ENCODE measurements at places on chromosomes 6 and 20.

DNA sequence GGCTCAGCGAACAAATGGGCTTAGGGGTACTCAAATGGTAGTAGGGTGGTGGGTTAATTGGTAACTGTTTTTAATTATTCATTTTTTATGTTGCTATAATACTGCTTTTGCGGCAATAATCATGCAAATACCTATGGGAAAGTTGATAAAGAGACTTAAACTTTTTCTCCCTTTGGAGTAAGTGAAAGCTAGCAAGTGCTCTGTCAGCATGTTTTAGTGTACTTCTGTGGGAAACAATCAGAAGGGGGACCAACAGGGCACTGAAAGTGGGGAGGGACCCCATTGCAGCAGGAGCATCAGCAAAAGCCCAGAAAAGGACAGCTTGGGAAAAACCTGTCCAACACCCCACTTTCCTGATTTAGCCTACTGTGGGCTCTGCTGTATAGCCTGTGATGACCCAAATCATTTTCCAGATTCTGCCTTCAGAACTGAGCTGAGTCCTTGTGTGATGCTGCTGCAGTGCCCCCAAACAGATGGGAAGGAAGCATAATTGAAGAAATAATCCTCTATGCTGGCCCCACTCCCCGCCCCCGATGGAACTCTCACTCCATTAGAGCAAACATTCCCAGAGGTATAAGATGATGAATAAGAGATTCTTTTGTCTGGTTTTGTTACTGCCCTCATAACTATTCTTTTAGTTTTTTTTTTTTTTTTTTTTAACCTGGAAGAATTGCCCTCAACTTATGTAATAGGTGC is 322.8 kb downstream of the CD83 start:
- DNase-seq: no peak

DNA sequence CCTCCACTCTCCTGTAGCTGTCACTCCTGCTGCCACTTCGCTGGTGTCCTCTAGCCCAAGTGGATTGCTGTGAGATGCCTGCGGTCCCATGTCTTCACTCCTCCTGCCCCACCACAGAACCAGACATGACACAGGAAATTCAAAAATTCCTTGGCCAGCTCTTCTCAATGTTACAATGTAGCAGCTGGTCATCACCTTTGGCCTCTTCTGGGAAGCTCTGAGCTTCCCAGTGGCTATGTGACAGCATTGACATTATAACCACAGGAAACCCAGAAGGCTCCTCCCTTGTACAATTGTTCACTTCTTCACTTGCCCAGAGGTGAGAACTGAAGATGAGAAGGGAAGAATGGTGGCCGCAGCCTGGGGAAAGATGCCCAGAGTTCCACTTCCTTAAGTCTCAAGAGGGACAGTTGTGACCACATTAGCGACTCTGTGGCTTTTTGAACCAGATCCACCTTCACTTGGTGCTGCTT is 76.1 kb upstream of the NAA20 start:
- no peak for DNase-seq

DNA sequence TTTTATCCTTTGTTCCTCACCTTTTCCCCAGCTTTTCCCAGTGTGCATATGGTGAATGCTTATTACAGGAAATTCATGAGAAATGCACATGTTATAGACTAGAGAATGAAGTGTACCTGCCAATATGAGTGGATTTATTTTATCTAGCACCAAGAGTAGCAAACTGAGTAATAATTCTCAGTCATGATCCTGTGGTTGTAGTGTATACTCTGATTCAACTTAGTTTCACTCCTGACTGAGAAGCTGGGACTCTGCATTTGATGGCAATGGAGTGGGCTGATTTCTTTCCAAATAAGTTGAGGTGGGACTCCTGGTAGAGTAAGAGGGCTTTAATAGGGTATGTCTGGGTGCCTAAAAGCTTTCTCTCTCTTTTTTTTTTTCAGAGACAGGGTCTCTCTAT is 4.0 kb downstream of the ABT1 start:
- DNase-seq: no peak

- DNase-seq: no peak
Measured at GRCh38 chr6:134925800-134926199, 24.1 kb downstream of the ALDH8A1 start.

- DNase-seq: no peak
Measured at GRCh38 chr20:45783656-45784294, 7.9 kb downstream of the WFDC3 start.

DNA sequence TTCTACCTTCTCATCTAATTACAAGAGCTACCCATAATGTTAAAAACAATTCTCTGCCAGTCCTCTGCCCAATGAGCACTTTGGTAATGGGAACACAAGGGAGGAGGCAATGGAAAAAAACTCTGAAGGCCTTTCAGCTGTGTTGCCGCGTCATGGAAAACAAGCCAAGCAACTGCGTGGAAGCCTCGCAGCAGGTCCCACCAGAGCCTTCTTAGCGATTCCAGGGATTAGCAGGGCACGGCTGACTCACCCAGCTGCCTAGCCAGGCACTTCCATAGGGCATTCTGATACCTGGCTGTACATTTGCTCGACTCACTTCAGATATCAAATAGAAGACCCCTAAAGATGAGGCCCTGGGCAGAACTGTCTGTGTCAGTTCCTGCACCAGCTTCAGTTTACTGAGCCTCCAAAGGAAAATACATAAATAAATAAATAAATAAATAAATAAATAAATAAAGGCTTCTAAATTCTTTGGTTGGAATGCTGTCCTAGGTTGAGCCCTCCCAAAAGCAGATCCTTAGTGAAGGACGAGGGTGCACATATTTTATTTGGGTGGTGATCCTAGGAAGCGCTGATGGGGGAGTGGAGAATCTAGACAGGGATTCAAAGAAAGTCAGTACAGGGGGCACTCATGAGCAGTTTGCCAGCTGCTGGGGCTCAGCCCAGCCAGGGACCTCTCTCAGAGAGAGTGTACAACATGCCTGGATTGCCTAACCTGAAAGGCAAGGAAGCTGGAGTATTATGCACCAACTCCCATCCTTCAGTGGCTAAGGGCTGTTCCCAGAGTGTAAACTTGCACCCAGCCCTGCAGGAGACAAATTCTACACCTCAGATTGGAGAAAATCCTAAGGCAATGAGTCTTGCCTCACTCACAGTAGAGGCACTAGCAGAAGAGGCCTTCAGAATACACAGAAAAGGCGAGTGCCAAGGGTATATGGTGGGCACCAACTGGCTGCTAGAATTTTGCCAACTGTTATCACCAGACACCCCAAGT is 18.2 kb downstream of the SNAP25 start:
- no peak for DNase-seq

- DNase-seq: no peak
Measured at GRCh38 chr20:57936636-57937385, 227.0 kb upstream of the PMEPA1 start.

GRCh38 chr20:50054626-50055511 is 58.1 kb downstream of the UBE2V1 start:
- DNase-seq: no peak

DNA sequence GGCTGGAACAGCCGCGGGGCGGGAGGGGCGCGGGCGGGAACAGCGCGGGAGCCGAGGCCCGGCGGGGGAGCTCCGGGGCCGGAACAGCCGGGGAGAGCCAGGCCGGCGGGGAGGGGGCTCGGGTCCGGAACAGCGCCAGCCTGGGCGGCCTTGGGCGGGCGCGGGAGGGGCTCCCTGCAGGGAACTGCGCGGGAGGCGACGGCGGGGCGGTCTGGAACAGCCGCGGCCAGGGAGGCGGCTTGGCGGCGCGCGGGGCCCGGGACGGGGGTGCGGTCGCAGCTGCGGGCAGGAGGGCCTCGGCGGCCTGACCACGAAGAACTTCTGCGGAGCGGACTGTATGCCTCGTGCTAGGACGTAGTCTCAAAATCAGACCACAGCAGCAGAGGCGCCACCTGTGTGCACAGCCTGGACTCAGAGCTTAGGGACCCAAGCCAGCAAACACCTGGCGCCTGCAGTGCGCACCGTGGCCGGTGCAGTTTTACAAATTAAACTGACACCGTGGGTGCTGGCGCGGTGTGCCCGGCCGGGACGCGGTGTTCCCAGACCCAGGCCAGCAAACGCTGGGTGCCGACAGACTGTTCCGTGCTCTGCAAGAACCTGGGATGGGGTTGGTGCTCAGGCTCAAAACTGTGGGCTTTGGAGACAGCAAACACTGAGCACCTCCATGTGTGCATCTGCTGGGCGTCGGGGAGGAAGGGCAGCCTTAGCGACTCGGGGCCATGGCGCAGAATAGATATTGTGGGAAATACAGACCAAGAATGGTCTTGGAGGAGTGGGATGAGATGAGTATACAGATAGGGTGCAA is 572 bp downstream of the ZNF341 start:
- DNase-seq: peak; percentile 86

DNA sequence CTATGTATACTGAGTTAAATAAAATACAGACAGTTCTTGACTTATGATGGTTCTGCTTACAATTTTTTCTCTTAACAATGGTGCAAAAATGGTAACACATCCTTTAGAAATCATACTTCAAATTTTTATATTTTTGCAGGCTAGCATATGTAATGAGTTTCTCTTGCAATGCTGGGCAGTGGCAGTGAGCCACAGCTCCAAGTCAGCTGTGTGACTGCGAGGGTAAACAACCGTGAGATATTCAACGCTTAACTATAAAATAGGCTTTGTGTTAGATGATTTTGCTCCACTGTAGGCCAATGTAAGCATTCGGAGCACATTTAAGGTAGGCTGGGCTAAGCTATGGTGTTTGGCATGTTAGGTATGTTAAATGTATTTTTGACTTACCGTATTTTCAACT is 136.1 kb downstream of the PLCB4 start:
- no peak for DNase-seq

DNA sequence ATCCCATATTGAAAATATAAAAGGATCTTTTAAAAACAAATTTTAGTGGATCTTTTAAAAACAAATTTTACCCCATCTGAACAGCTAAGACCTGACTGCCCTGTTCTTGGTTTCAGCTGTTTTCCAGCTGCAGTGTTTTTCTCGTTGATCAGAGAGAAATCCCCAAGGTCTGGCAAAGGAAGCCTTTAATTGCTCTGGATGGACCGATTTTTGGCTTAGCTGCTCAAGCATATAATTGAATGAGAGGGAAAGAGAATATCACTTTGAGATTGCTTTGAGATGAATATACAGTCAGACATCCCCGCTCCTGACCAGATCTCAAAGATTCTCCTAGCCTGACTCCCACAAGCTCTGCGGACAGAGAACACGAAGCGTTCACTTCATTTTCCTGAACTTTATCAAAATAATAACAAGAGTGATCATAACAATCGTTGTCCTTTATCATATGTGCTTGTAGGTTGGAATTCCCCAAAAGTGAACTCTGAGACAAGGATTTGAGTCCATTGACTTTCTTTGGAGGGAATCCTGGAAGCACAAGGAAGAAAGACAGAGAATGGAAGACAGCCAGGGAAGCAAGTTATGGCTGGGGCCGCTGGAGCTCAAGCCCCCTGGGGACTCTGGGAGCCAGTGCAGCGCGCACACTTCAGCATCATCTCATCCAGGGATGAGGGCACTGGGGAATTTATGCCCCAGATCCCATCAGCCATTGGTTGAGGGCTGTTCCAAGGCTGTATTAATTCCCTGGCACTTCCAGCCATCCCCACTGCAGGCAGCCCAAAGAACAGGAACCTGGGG is 101.3 kb downstream of the SNX5 start:
- no peak for DNase-seq

DNA sequence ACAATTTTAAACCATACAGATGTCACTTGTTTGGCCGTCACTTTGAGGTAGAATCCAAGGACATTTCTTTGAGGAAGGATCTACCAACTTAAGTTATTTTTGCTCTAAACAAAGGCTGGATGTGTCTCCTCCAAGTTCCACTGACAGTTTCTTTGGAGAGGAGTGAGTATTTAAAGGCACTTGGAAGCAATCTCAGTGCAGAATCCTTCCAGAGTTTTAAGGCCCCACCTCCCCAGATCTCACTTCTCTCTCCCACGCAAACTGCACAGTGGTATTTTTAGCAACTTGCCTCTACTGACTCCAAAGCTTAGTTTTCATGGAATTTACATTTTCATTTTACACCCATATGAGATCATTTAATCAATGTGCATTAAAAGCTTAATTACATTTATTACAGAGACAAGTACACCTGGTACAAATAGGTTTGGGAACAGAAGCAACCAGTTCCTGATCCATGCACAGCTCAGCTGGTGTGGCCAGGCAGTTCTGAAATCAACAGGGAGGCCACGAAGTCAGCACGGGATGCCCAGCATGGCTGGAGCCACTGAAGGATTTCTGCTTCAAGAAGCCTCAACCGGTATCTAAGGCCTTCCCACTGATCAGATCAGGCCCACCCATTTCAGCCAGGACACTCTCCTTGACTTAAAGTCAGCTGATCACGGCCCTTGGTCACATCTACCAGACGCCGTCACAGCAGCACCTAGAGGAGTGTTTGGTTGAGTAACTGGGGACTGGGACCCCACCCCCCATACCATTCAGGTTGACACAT is 109.8 kb downstream of the SYCP2 start:
- DNase-seq: no peak

DNA sequence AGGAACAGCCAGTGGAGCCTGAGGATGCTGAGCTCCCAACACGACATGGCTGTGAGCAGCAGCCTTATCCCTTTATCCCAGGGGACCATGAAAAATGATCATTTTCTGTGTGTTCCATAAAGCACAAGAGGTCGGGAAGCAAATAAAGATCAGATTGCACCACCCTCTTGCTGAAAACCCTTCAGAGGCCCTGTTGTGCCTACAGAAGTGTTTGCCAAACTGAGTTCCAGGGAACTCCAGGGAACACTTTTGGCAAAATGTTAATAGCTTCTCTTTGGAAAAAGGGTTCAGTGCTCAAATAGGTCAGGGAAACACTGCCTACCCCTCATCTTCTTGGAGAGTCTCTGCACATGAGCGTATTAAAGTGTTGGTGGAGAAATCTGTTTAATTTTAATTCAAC is 24.4 kb downstream of the ARMC2 start:
- no peak for DNase-seq

- no peak for DNase-seq
Measured at GRCh38 chr6:113442040-113442439, 415.1 kb upstream of the MARCKS start.

- no peak for DNase-seq
Measured at GRCh38 chr20:16397086-16397485, 176.2 kb downstream of the KIF16B start.

- no peak for DNase-seq
Measured at GRCh38 chr6:166204852-166205650, 37.4 kb upstream of the TBXT start.

- no peak for DNase-seq
Measured at GRCh38 chr6:92820601-92821000, 598.8 kb downstream of the EPHA7 start.

DNA sequence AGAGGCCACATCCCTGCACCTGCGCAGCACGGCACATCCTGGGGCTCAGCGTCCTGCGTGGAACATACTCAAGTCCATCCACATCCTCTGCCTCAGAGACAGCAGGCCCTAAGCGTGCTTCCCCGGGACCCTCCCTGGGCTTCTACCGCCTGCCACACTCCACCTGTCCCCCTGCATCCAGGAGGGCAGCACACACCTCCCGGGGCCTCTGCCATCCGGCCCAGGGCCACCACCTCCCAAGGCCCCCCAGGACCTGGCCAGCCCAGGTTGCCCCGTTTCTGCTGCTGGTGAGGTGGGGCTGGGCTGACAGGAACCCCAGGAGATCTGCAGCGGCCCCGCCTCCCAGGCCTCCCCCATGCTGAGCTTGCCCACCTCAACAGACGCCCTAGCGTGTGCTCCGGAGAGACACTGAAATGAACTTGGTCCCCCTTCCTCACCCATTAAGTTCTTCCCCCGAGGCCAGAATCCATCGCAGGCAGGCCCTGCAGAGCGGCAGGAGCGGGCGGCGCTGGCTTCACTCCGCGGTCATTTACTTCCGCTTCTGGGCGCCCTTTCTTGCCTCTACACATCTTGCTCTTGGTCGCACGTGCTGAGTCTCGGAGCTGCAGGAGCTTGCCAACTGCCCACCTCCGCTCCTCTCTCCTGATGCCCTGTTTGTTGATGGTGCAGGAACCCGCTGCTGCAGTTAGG is 235.3 kb downstream of the TAF4 start:
- DNase-seq: no peak

Measured in CD4-positive, alpha-beta T cell treated with Interleukin-6 for 4 hours (primary cell).